ENCODE measurements at places on chromosomes 1 and 21.

DNA sequence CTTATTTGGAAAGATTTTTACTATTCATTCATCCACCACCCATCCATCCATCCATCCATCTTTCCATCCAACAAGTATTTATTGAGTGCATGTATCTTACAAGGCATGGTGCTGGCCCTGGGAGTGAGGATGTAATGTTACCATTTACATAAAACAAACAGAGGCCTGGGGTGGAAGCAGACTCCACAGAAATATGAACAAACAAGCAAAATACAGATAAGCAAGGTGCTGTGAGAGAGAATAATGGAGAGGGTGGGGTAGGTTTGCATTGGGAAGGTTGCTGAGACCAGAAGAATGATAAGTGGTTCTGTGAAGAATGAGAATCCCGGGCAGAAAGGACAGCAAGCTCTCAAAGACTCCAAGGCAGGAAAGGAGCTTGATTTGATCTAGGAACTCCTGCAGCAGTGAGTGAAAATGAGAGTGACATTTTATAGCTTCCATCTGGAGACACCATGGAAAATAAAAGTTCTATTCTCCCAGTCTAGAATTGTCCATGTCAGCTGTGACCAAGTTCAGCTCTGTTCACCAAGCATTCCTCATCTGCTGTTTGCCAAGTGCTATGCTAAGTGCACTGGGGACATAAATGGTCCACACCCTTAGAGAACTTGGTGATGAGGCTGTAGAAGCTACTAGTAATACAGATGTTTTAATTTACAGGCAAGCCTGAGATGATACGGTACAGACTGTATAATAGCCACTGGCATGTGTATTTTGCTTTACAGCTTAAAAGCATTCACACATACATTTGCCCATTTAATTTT is 75.3 kb downstream of the PEX14 start:
- no peak for DNase-seq

- DNase-seq: no peak
Observed at GRCh38 chr1:56824271-56824670, 5.1 kb upstream of the FYB2 start.

DNA sequence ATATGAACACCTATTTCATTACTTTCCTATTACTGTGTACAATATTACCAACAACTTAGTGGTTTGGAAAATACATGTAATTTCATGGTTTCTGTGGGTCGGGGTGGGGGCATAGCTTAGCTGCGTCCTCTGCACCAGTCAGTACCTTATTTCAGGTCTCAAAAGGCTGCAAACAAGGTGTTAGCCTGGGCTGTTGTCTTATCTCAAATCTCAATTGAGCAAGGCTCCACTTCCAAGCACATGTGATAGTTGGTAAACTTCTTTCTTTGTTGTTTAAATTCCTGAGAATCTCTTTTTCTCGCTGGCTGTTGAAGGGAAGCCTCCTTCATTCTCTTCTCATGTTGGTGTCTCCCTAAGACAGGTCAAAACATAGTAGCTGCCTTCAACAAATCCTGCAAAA is 485.4 kb downstream of the AMY1C start:
- DNase-seq: no peak

GRCh38 chr1:79353224-79353623 is 346.7 kb upstream of the ADGRL4 start:
- no peak for DNase-seq

- no peak for DNase-seq
Observed at GRCh38 chr1:212606395-212607205, 2.0 kb upstream of the ATF3 start.

- no peak for DNase-seq
Observed at GRCh38 chr1:112778137-112778536, 63.0 kb upstream of the PPM1J start.

DNA sequence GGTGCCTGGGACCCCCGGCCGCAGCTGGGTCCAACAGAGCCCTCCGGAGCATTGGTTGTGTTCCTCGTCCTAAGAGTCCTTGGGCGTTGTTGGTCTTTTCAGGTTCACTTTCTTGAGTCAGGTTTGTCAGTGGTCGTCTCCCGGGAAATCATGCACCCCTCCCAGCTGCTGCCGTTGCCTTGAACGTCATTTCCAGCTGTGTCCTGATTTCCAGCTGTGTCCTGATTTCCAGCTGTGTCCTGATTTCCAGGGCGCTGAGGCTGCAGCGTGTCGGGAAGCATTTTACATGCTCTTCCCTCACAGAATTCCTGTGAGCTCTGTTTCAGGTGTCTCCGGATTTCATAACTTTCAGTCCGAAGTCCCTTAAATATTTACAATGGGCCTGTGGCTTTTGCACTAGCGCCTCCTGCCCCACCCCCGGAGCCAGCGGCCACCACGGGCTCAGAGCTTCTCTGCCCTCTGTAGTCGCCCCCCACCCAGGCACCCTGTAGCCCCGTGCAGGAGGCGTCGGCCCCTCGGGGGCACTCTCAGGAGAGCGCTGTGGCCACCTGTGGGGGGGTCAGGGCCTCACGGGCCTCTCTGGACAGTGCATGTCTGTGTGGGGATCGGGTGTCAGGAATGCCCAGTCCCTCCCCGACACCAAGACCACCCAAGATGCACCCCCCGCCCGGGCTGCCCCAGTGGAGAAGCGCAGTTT is 66.7 kb downstream of the COL18A1 start:
- DNase-seq: no peak

DNA sequence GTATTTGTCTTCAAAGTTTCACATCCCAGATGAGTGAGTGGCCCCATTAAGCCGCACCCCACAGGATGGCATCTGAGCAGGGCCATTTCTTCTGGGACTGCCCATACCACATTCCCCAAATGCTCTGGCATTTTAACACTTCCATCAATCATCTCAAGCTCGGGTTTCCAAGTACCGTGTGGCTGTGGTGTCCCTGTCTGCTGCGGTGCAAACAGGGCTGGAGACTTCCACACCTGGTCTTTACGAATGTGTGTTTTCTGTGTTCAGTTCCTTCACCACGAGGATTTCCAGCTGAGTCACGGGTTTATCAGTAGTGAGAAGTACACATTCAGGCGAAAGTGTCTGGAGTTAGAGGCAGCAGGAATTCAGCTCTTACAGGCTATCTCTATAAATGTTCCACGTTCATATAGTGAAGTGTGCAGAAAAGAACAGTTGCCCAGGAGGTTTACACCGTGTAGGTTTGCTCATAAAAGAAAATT is 195.2 kb downstream of the RHOU start:
- no peak for DNase-seq

GRCh38 chr1:65658122-65658521 is 134.6 kb upstream of the PDE4B start:
- DNase-seq: no peak

DNA sequence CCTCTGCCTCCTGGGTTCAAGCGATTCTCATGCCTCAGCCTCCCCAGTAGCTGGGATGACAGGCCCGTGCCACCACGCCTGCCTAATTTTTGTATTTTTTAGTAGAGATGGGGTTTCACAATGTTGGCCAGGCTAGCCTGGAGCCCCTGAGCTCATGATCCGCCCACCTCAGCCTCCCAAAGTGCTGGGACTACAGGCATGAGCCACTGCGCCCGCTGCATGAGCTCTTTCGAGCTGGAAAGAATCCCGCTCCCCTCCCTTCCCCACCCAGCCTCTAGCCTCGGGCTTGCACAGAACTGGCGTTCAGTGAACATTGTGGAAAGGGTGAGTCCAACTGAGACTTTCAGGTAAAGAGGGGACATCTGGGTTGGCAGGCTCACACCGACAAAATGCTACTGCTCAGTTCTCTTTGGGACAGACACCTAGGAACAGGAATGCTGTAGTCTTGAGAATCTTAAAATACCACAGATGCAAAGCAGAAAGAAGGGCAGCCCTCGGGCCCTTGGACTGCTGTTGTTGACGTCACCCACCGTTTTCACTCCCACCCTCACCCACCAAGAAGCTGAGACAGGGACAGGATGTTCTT is 9.7 kb upstream of the GNG4 start:
- no peak for DNase-seq

DNA sequence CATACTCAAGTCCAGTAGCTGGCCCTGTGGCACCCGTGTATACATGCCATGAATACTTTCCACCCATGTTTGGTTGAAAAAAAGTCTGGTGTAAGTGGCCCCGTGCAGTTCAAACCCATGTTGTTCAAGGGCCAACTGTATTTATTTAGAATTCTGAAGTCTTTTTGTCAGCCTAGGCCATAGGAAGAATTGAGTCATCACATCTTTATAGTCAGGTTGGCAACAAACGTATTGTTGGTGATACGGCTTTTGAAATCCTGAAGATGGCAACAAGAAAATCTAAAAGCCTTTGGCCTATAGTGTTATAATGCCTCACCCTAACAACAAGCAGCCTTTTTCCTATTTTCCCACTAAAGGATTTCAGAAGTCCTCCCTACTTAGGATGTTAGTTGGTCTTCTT is 363.6 kb downstream of the PLPP3 start:
- DNase-seq: no peak

GRCh38 chr1:170727963-170728362 is 64.0 kb downstream of the PRRX1 start:
- no peak for DNase-seq

GRCh38 chr1:219585837-219586455 is 27.0 kb downstream of the ZC3H11B start:
- DNase-seq: no peak

GRCh38 chr1:159214149-159214760 is 9.6 kb downstream of the ACKR1 start:
- peak; percentile 24 for DNase-seq

DNA sequence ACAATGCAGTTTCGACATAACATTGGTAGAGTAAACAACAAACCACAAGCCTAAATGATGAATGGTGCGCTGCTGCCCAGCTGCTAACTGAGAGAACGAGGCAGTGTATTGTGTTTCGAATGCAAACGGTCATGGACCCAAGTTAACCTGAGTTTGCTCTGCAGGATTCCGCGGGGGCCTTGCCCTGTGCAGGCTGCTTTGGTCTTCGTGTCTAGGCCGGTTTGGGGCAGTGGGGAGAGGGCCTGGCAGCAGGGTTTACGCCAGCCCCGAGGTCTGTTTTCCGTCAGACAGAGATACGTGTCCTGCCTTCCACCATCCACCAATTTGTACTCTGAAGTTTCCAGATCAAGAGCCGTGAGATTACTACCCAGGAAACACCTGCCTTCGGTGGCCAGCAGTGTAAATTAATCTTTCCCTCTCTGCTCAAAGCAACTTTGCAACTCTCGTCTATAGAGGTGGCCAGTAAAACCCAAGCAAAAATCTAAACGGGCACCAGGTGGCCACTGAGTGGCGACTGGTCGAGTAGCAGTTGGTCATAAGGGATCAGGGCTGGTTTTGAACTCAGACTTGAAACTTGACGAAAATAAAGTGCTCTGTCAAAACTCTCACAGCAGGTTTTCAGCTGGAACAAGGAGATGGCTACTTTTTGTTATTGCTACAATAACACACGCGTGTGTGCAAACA is 6.3 kb upstream of the PRDM15 start:
- DNase-seq: no peak

DNA sequence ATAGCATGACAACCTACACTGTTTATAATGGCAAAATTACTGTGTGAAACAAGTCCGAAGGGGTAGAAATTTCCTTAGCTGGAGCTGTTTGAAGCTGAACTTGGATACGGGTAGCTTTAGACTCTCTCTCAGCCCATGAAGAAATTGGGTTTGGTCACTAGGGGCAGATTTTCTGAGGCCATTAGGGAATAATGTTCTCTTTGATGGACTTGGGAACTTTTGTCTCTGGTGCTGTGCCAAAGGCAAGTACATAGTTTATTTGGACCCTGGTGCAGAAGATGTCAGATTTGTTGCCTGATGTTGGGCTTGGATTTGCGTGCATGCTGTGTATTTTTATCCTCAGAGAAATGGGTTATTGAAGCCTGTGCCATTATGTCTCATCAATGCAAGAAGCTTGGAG is 109.6 kb downstream of the VPS13D start:
- peak; percentile 85 for DNase-seq

DNA sequence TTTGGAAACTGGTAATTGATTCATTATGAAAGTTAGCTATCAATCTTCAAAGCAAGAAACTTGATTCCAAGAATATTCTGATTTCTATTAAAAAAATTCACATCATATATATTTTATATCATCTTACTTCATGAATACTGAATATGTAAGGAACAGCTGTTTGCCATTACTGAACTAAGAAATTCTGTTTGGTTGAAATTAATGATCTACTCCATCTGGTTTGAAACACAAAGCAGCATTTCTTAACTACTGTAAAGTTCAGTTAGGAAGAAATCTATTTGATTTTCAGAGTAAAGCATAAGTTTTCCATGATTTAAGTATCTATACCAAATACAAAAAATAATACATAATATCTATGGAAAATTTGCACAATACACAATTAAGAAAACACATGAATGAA is 66.0 kb upstream of the SCYL3 start:
- DNase-seq: no peak

- no peak for DNase-seq
Observed at GRCh38 chr1:151325231-151325630, 2.0 kb downstream of the PI4KB start.

GRCh38 chr1:46301406-46301807 is 2.0 kb downstream of the LRRC41 start:
- DNase-seq: no peak

DNA sequence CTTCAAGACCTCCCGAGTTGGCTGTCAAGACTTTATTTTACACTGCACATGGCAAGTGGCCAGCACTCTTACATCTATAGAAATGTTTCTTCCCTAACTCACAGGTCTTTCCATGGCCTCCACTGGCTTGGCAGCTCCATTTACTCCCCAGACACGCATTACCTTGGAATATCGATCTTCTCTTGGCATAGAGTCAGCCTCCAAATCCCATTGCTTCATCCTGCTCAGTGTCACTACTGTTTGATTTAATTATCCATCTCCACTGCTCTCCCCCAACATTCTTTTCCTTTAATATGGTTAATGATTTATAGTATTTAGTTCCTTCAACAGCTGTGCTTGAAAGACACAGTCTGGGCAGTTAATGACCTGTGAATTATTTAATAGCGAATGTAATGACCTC is 241.2 kb upstream of the MAP1LC3C start:
- DNase-seq: peak; percentile 46

DNA sequence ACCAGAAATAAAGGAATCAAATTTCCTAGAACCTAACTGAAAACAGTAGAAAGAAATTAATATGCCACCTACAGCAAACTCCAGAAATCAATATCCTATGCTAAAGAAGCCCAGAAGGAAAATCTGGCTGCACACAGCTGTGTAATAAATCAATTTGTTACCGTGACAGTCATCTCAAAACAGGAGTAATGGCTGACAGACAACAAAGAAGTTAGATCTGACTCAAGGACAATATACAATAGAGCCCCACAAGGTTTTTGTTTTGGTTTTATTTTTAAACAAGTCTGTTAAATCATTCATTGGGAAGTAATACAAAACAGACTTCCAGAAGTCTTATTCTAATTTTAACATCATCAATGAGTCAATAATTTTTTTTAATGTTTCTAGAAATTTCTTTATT is 168.4 kb downstream of the RERE start:
- no peak for DNase-seq
